ENCODE measurements at places on chromosomes 13 and 19.

DNA sequence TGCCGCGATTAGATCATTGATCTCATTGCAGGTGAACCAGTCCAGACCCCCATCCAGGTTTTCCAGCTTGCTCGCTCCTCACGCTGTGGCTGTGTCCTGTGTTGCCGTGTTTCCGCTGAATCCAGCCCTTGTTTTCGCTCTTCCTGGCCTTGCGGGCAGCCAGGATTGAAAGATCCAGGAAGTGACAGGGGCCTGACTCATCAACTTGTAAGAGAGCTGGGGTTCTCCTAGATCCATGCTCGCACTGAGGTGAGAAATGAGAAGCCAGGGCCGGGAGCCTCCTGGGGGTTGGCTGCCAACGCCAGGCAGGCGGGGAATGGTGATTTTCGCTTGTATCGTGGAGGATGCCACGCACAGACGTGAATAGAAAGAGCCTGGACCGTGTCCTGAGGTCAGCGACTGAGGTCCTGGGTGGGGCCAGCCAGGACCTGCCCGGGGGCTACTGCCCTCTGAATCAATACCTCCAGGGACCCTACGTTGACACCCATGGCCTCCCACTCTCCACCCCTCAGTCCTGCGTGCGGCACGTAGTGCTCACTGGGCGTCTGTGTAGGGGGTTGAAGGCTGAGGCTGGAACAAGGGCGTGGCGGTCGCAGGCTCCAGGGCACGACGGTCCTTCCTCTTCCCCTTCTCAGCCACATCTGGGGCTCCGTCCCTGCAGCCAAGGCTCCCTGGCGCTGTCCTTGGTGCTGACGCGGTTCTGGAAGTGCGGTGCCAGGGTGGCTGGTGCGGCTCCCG is 7.3 kb upstream of the PTPRH start:
- no peak for DNase-seq

- DNase-seq: no peak
These were observed 160.9 kb downstream of the PCDH9 start for GRCh38 chr13:67069117-67069767.

GRCh38 chr19:10000171-10000826 is 10.0 kb downstream of the COL5A3 start:
- no peak for DNase-seq

DNA sequence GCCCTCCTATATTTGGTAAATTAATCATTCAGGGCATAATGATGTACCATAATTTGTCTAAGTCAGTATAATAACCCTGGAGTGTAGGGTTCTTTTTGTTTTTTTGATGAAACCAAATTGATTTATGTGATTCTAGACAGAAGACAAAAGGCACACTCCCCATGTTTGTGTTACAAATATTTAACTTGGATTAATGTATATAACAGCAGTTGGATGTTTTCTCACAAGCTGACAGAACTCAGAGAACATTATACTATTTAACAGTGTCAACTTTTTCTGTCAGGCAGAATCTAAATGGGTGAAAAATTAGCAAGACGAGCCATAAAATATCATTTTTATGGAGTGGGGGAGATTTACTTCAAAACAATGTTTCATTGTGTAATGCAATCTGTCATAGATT is 15.2 kb downstream of the CBY2 start:
- DNase-seq: no peak

- no peak for DNase-seq
These were observed 701.3 kb upstream of the KLHL1 start for GRCh38 chr13:70809588-70809987.

- no peak for DNase-seq
These were observed 12.9 kb downstream of the CYTH2 start for GRCh38 chr19:48481846-48482639.

DNA sequence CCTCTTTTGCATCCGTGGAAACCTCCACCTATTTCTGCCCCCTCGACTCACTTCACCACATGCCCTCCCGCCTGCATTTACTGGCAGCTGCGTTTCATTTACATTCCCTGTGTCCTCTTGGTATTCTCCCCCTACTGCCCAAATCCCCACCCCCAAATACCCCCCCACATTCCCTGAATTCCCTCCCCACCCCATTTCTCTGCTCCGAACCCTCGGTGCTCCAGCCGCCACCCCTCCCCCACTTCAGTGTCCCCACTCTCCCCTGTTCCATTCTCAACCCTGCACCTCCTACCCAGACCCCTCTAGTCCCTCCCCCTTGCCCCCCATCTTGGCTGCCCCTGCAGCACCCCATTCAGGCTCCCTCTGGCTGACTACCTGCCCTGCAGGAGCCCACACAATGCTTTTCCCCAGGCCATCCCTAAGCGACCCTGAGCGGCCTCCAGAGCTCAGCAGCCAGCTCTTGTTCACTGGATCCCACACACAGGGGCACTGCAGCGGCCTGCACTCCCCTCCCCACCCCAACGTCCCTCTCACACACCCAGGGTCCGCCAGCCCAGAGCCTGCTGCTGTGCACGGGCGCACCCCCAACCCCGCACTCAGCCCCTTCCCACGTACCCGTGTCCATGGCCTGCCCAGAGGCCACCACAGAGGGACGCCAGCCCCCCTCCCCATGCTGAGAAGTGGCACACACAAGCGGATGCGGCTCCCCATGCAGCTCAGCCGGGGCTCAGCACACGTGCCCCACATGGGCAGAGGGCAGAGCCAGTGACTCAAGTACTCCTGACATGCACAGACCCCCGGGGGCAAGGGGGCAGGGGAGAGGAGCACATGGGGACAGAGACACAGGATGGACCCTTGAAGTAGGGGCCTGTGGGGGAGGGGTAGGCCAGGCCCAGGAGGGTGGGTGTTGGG is 26.3 kb downstream of the SHANK1 start:
- no peak for DNase-seq

DNA sequence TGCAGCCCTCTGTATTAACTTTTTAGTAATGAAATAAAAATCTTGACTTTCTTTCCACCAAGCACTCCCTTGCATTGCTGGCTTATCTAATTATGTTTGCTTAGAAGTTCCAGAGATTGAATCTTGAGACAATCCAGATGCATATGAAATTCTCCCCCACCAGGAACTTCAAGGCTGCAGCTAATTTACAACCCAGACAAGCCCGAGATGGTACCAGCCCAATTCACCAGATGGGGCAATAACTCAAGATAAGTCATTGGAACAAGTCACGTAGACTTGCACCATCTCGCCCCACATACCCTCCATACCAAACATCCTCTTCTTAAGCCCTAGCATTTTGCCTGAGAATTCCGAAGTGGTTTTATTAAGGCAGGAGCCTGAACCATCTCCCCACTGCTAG is 29.0 kb downstream of the UTP14C start:
- DNase-seq: no peak

DNA sequence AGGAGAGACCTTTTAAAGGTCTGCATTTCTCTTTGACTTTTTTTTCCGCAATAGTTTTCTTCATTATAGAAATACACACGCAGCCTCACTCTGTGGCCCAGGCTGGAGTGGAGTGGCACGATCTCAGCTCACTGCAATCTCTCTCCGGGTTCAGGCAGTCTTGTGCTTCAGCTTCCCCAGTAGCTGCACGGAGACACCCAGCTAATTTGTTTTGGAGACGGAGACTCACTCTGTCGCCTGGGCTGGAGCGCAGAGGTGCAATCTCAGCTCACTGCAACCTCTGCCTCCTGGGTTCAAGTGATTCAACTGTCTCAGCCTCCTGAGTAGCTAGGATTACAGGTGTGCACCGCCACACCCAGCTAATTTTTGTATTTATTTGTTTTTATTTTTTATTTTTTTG is 11.7 kb upstream of the MKNK2 start:
- no peak for DNase-seq

GRCh38 chr19:2722541-2723344 is 1.6 kb upstream of the DIRAS1 start:
- no peak for DNase-seq

DNA sequence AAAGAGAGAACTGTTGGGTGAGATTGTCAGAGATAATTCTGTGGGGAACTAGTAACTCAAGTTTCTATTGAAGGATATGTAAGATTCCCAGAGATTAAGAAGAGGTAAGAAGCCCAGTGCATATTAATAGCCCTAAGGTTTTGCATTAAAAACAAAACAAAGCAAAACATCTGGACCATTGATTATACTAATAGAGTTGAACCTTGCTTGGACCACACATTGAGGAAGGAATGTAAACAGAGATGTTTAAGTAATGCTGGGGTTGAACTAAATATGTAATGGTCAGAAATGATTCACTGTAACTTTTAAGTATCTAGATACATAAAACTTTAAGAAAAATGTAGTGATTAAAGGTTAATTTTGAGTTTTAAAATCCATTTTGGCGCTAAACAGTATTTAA is 1770.0 kb downstream of the PCDH9 start:
- no peak for DNase-seq

All from activated naive CD4-positive, alpha-beta T cell (primary cell).